H9 (cell line): ENCODE measurements at places on chromosomes 2 and 18. TPM values are rescaled to one million over a fixed set of nuclear protein-coding genes. Genes with fewer than 3 reads are reported as not detected.

DNA sequence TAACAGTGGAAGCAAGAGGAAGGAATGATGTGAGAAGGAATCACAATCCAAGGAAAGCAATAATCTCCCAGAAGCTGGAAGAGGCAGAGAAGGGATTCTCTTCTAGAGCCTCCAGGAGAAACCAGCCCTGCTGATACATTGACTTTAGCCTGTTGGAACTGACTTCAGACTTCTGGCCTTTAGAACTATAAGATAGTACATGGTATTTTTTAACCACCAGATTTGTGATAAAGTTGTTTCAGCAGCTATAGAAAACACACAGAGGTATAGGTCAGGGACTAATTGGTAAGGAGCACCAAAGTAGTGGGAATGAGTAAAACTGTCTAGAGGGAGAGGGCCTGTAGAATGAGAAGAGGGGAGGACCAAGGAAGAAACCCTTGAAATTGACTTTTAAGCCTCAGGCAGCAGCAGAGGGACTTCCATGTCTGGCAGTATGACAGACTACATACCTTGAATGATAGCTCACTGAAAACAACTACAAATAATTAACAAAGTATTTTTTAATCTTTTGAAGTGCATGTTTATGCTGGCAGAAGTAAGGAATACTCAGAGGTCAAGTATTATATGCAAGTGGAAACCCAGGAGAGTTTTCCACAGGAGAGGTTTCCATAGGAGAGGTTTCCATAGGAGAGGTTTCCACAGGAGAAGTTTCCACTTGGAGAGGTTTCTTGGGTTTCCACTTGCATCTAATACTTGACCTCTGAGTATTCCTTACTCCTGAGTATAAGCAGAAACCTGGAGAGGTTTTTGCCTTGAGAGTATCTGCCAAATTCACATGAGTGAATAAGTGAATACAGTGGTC, 33.8 kb upstream of the TMEM17 start:
- H3K4me1 ChIP-seq, result no peaks in the 10 kb centered on the region
- no peak for DNase-seq
- H3K4me3 ChIP-seq, result no peak overlapping the region
- no peaks in the 10 kb centered on the region for H3K27me3 ChIP-seq
- peaks cover 9% of the 10 kb centered on the region for H3K36me3 ChIP-seq
- H3K27ac ChIP-seq, result no peak overlapping the region

The C2orf15 gene
- 5.6 and 6.2 TPM in 2 replicates for total RNA-seq

The MARCHF7 gene
- 103 and 111 TPM in 2 replicates for total RNA-seq

DNA sequence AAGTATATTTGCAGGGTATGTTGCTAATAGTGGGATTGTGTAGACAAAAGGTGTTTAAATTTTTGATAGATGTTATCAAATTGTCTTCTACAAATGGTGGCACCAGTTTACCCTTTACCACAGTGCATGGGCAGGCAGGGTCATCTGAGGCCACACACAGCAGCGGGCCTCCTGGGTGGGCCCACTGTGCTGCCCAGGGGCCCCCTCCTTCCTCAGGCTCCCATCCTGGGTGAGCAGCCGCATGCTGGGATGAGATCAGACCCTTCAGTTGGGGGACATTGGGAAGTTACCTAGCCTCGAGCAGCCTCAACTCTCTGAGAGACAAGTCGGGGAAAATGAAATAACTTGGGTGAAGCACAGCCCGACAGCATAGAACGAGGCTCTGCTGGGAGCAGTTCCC, 9.7 kb downstream of the MYO7B start:
- H3K4me3 ChIP-seq, result no peak overlapping the region
- no peaks in the 10 kb centered on the region for H3K27me3 ChIP-seq
- H3K4me1 ChIP-seq, result no peaks in the 10 kb centered on the region

GRCh38 chr2:192885569-192886160, 690.9 kb upstream of the TMEFF2 start:
- no peaks in the 10 kb centered on the region for H3K4me1 ChIP-seq
- no peak for DNase-seq
- no peaks in the 10 kb centered on the region for H3K36me3 ChIP-seq
- no peak overlapping the region for H3K4me3 ChIP-seq
- no peak overlapping the region for H3K27ac ChIP-seq
- no peaks in the 10 kb centered on the region for H3K27me3 ChIP-seq

DNA sequence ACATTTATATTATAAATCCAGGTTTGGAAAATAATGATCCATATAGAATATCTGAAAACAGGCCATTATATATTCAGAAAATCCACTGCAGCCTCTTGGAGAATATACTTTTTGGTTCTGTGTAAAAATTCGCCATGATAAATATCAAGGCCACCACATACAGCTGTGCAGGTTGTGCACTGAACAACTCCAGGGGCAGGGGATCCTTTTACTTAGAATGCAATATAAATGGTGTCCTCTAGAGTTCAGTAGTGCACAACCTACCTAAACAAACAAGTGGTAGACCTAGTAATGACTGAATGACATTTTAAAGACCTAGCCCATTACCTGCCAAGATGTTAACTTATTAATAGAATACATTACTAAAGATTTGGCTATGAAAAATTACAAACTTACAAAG, 22.4 kb downstream of the MOGAT1 start:
- no peaks in the 10 kb centered on the region for H3K27me3 ChIP-seq
- DNase-seq, result no peak
- no peak overlapping the region for H3K4me3 ChIP-seq
- no peaks in the 10 kb centered on the region for H3K4me1 ChIP-seq
- H3K27ac ChIP-seq, result no peak overlapping the region
- peaks cover 3% of the 10 kb centered on the region; the same call in 2 of the 3 replicates for H3K36me3 ChIP-seq

GRCh38 chr2:164439885-164440284, 181.4 kb downstream of the GRB14 start:
- DNase-seq, result no peak
- no peak overlapping the region for H3K27ac ChIP-seq
- no peaks in the 10 kb centered on the region for H3K4me1 ChIP-seq
- no peak overlapping the region for H3K4me3 ChIP-seq
- H3K36me3 ChIP-seq, result no peaks in the 10 kb centered on the region

The DSC3 gene
- total RNA-seq, result 0.35 and 0.61 TPM in 2 replicates

The PRSS56 gene
- total RNA-seq, result not detected in 2 replicates

GRCh38 chr2:208369091-208369490, 37.5 kb upstream of the PTH2R start:
- H3K36me3 ChIP-seq, result peaks cover 6% of the 10 kb centered on the region
- no peaks in the 10 kb centered on the region for H3K4me1 ChIP-seq
- H3K4me3 ChIP-seq, result no peak overlapping the region
- no peaks in the 10 kb centered on the region for H3K27me3 ChIP-seq
- no peak overlapping the region for H3K27ac ChIP-seq
